ENCODE measurements at places on chromosomes 13 and 19.

DNA sequence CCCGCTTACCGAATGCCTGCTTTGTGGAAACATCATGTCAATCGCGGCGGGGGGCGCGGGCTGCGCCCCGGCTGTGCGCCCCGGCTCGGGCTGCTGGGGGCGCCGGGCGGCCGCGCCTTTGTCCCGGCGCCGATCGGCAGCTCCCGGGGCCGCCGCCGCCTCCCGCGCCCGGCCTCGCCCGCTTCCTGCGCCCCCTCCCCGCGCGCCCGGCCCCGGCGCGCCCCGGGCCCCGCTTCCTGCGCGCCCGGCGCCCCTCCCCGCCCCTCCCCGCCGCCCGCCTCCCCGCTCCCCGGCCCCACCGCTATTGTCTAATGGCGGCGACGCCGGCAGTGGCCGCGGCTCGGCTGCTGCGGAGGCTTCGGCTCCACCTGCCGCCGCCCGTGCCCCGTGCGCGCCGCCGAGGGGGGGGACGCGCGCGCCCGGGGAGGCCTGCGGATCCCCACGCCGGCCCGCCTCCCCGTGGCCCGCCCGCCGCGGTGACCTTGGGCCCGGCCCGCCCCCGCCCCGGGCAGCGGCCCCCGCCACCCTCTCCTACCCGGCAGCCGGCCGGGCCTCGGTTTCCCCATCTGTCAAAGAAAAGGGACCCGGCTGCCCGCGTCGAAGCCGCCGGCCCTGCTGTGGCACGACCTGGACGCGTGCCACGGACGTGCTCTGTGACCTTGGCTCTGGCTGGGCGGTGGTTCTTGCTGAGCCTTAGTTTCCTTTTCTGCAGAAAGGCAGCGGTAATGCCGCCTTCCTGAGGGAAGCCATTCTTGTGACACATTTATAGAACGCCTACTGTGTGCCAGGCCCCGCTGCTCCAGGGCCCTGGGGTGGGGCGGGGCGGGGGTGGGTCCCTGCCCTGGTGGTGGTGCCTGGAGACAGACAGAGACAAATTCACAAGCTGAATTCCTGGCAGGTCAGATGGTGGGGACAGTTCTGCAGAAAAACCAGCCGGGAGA, at the start of gene TLE5:
TSS of gene TLE5 (minus strand) at position 331 of the 941 bp plus-strand sequence. CDS start at position 36, 295 bp downstream.
- DNase-seq = peak; percentile 88

- no peak for DNase-seq
Measured at GRCh38 chr19:4375164-4376027, 25.0 kb downstream of the SH3GL1 start.

DNA sequence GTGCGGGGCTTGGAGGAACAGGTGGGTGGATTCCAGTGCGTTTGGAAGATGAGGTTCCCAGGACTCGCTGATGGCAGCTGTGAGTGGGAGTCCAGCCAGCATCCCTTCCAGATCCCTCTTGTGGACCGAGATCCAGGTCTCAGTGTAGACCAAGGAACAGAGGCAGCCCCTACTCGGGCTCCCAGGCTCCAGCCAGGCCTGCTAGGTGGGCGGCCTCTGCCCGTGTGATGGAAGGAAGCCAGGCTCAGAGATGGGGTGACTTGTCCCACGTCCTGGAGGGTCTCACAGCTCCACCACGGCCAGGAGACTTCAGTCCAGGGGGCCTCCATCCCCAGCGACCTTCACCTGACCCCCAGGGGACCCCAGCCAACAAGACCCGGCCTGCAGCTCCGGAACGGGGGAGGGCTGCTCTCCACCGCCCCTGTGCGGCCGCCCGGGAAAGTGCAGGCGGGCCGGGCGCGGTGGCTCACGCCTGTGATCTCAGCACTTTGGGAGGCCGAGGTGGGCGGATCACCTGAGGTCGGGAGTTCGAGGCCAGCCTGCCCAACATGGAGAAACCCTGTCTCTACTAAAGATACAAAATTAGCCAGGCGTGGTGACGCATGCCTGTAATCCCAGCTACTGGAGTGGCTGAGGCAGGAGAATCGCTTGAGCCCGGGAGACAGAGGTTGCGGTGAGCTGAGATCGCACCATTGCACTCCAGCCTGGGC, 729 bp upstream of the MADCAM1 start:
- DNase-seq = peak; percentile 51

- DNase-seq = no peak
Measured at GRCh38 chr13:102466610-102467190, 64.9 kb upstream of the FGF14 start.

GRCh38 chr19:45179072-45179891, 698 bp downstream of the BLOC1S3 start:
- DNase-seq = no peak

GRCh38 chr19:5958074-5958850, 19.7 kb downstream of the RANBP3 start:
- DNase-seq = no peak

- DNase-seq = peak; percentile 67
Measured at GRCh38 chr19:41641879-41642485, 15.1 kb upstream of the CEACAM4 start.

- no peak for DNase-seq
Measured at GRCh38 chr13:94559222-94559795, 36.6 kb downstream of the TGDS start.

DNA sequence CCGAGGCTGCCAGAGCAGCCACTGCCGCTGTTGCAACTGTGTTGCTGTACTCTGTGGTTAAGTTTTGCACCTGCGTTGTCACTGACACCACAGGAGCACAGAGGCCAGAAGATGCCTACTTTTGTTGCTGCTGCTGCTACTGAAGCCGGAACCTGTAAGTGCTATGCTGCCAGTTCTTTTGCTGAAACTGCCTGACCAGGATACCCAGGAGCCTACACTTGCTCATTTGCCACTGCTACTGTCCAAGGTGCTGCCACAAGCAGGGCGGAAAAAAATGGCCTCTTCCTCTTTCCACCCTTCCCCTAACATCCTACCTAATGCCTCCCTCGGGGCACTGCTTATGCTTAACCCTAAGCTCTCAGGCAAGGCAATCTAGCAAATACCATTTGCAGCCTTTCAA, 29.0 kb upstream of the NBEA start:
- DNase-seq = no peak

GRCh38 chr13:59771272-59771671, 392.5 kb downstream of the DIAPH3 start:
- peak; percentile 2 for DNase-seq

GRCh38 chr13:38880397-38880796, 110.2 kb downstream of the STOML3 start:
- no peak for DNase-seq

DNA sequence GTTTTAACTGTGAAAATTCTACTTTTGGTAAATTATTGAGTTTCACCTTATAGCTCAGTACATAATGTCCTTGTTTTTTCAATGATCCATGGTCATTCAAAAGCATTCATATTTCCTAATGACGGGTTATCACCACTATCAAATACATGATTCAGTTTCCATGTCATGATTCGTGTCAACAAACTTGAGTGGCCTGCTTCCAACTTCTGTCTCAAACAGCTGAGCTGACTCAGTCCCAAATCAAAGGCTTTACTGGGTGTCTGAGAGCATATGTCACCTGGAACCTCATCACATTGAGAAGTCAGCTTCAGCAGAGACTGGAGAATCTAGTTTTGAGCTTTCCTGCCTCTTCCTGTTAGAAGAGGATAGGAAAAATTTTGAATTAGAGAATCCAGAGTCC, 40.3 kb upstream of the SGCG start:
- DNase-seq = no peak

- DNase-seq = no peak
Measured at GRCh38 chr19:57747472-57747807, 825 bp downstream of the ZNF776 start.

GRCh38 chr13:98345107-98345935, 168.3 kb upstream of the RNF113B start:
- DNase-seq = no peak
